Kidney capillary endothelial cell (primary cell): ENCODE measurements at places on chromosomes 3 and 15.

- DNase-seq = no peak
These were observed 98.9 kb downstream of the MAGI1 start for GRCh38 chr3:65939801-65940246.

DNA sequence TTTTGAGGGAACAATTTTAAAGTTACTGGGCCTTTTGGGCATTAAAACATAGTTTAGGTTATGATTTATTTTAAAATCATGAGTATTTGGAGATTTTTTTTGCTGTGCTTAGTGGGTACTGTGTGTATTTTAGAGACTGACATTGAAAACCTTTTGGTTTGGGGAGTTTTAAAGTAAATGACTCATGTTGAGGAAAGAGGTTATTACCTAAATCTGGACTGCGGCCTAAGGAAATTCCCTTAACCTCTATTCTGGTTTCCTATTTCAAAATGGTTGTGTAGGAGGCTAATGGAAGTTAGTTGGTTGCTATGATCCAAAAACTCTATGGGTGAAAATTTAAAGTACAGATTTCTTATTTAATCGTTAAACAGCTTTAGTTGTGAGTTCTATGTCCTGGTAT lies 57.3 kb upstream of the DPH6 start:
- no peak for DNase-seq

DNA sequence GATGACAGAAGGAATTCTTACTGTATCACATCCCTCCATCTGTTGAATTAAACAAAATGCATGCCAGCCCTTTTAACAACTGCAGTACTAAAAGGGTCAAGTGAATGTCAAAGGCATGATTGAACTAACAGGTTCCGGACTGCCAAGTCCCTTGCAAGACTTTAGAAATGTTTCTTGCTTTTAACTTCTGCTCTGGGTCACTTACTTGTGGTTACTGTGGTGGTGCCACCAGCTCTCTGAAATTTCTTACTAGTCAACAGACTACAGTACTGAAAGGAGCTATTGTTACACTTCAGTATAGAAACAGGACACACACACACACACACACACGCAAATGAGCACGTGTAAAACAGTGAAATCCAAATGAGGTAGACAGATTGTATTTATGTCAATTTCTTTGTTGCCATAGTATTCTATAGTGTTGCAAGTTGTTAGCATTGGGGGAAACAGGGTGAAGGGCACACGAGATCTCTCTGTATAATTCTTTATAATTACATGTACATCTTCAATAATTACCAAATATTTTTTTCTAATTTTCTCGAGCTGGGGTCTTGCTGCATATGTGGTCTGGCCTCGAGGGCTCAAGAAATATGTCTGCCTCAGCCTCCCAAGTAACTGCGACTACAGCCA lies 79.9 kb upstream of the SLC25A26 start:
- no peak for DNase-seq

- DNase-seq = no peak
These were observed 25.4 kb downstream of the TGM4 start for GRCh38 chr3:44899683-44900367.

DNA sequence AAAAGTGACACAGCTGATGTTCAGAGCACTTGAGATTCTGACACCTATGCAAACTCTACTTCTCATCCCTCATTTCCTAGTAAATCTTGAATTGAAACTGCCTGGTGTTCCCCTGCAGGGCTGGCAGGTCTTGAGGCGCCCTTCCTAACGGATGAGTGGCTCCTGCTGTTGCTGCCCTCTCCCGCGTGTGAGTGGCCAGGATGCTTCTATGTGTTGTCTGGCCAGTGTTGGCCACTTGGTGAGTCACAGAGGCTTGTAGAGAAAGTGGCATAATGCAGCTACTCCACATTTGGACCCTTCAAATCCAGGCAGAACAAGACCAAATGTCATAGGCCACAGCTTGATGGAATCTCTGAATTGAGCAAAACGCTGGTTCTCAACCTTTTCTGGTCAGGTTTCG lies 63.6 kb downstream of the MOBP start:
- no peak for DNase-seq

- DNase-seq = no peak
These were observed 56.5 kb downstream of the LRRC28 start for GRCh38 chr15:99307735-99308134.

DNA sequence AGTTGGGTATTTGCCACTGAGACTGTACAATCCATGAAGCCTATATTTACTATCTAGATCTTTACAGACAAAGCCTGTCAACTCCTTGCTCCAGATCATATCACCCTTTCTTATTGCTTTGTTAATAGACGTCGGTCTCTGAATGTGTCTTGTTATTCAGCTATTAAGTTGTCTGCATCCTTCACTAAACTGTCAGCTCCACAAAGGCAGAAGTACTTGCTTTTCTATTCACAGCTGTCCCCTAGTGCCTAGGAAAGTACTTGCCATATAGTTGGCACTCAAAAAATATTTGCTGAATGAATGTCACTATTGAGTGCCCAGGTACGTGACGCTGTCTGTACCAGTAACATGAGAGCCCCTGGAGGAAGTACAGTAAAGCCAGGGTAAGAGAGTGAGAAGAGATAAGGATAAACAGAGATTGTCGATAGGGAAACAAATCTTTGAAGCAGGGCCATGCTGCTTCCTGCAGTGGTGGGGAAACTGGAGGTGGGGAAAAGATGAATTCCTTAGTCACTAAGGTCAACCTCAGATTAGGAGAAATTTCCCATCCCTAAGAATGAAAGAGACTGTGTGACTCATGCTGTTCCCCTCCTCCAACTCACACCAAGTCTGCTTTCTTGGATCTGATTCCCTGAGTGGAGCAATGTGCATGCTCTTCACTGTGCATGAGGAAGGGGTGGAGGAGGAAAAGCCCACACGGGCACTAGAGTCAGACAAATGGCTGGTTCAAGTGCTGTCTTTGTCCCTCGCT lies 36.3 kb downstream of the PRICKLE2 start:
- DNase-seq = peak; percentile 53

DNA sequence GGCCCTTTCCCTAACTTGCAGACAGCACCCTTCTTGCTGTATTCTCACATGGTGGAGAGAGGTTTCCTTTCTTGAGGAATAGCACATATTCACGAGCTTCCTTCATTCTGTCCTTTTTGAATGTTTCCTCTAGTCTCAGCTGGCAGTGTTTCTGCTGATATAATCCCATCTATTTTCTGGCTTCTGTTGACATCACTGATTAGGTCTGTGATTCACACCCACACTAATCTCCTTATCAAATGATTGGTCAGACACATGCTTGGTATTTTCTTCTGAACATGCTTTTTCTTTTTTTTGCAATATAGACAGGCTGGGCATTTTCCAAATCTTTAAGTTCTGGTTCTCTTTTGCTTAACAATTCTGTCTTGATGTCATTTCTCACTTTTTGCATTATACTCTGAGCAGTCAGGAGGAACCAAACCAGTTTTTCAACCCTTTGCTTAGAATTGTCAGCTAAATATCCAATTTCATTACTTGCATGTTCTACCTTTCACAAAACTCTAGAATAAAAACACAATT lies 65.4 kb downstream of the OXSM start:
- DNase-seq = no peak
